Heart left ventricle (tissue), 16 donors: ENCODE measurements at places on chromosomes 13 and 19. TPM values are rescaled to one million over a fixed set of nuclear protein-coding genes. Genes with fewer than 3 reads are reported as not detected.

DNA sequence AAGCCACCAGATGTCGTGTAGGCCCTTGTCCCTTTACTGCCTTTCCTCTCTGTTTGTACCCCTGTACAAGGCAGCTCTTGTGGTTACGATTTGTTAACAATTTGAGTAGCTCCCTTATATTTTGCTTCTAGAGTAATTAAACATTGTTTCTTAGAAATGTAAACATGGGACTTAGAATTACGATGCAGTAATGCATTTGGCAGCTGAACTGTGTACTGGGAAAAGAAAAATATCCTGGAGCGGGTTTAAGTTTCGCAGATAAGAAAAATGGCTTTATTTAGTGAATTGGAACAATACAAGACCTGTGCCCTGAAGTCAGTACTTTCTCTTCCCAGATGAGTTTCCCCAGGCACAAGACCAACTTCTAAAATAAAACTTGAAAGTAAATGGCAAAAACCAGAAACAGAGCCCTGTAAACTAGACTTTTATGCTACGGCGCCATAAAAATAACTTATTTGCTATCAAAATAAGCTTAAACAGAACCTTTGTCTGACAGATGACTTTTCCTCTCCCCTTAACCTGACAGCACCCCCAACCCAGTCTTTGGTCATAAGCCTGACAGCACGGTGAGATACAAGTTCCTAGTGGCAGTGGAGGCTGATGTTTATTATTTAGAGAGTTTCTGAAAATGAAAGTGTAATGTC is 63.0 kb downstream of the LRCH1 start:
- H3K4me1 ChIP-seq = peaks cover 62% of the 10 kb centered on the region
- no peaks in the 10 kb centered on the region for H3K36me3 ChIP-seq
- DNase-seq = no peak
- peak overlapping the region; percentile 42 for H3K4me3 ChIP-seq
- peak overlapping the region; percentile 84 for H3K27ac ChIP-seq

DNA sequence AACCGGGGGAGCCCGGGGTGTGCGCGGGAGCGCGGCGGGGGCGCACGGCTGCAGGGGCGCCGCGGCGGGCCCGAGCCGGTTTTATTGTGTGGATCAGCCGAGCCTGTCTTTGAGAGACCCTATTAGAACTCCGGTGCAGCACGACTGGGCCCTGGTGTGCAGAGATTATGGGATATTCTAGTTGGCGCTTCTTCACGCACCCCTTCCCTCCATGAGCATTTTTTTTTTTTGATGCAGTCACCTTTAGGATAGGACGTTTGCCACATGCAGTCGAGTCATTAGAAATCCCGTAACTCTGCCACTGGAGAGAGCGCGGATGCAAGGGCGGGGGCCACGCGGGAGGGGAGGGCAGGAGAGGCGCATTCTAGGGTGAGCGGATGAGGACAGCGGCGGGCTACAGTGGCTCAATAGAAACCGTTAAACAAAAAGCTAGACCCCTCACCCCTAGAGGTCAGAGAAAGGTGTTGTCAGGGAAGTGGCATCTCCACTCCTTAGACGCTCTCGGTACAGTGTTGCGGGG is 3.7 kb downstream of the FGF9 start:
- H3K4me1 ChIP-seq = peaks cover 35% of the 10 kb centered on the region
- peak overlapping the region; percentile 85 for H3K4me3 ChIP-seq
- DNase-seq = no peak
- peaks cover 6% of the 10 kb centered on the region for H3K27me3 ChIP-seq

- no peak within 1 kb of the TSS for H3K27ac ChIP-seq
- DNase-seq = no peak
- no peak within 1 kb of the TSS for H3K4me3 ChIP-seq
- H3K4me1 ChIP-seq = no peaks in the 10 kb centered on the region
- H3K36me3 ChIP-seq = no peaks in the 10 kb centered on the region
Measured at GRCh38 chr19:45733160-45733810, at the start of gene MEIOSIN. Gene MEIOSIN (plus strand): TSS chr19:45733439. CDS start chr19:45735377, 1,938 bp downstream.

- no peaks in the 10 kb centered on the region for H3K4me1 ChIP-seq
- H3K36me3 ChIP-seq = no peaks in the 10 kb centered on the region
- H3K27me3 ChIP-seq = no peaks in the 10 kb centered on the region
- H3K4me3 ChIP-seq = no peak overlapping the region
- DNase-seq = no peak
Measured at GRCh38 chr13:64413529-64413928, 2816.6 kb downstream of the PCDH9 start.

- H3K36me3 ChIP-seq = no peaks in the 10 kb centered on the region
- no peak overlapping the region for H3K4me3 ChIP-seq
- peaks cover 7% of the 10 kb centered on the region for H3K27me3 ChIP-seq
- H3K27ac ChIP-seq = no peak overlapping the region
Measured at GRCh38 chr19:9881720-9882119, 46.6 kb downstream of the PIN1 start.

DNA sequence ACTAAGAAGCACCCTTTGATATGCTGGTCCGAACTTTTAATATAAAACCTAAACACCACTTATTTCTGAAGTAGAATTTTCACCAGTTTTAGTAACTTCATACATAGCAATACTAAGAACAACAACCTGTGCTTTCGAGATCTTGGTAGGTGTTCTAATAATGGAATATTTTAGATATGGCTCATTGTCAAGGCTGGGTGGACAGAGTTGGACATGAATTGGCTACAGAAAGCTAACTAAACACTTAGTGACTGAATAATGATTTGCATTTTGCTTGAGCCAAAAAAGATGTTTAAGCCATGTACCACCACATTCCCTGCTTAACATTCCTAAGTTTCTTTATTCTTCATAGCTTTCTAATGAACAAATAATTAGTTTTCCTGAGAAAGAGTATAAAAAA is 344.3 kb upstream of the SGCG start:
- no peaks in the 10 kb centered on the region for H3K36me3 ChIP-seq
- H3K27ac ChIP-seq = no peak overlapping the region
- H3K4me3 ChIP-seq = no peak overlapping the region
- no peaks in the 10 kb centered on the region for H3K4me1 ChIP-seq

DNA sequence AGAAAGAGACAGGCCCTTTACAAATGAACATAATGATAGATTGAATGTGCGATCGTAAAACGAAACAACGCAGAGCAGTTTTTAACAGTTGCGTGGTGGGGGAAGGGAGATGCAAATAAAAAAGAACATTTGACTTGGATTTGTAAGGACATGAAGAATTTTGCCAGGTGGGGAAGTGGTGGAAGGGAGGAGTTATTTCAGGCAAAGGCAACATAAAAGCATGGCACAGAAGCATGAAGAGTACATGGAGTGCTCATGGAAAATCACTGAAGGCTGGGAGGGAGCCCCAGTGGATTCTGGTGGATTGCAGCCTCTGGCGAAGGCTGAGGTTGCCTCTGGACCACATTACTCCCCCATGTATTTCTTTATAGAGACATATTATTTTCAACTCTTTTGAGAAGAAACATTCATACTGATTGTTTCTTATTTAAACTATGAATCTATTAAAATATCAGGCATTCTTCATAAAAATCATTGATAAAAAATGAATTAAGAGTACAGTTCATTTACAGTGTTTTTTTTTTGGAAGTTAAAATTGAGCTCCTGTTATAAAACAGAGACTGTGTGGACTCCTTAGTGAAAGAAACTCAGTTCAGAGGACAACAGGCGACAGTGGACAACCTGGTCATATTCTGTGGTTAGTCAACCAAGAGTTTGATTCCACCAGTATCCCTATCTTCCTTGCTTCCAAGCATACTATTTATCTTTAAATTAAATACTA is 57.5 kb downstream of the STARD13 start:
- H3K36me3 ChIP-seq = no peaks in the 10 kb centered on the region
- no peak for DNase-seq
- H3K27ac ChIP-seq = no peak overlapping the region
- no peak overlapping the region for H3K4me3 ChIP-seq

CDADC1 gene
- total RNA-seq = 10.5 TPM

KLK13 gene
- not detected for total RNA-seq

LILRB5 gene
- total RNA-seq = 3.9 TPM

FXYD7 gene
- not detected for total RNA-seq

ZNF723 gene
- not detected for total RNA-seq

B3GNT3 gene
- not detected for total RNA-seq

PPP1R13L gene
- 92.3 TPM for total RNA-seq
